ENCODE measurements at places on chromosomes 5 and 9.

- peak; percentile 47 for DNase-seq
Measured at GRCh38 chr5:126857472-126858410, 80.8 kb downstream of the LMNB1 start.

GRCh38 chr9:6552498-6553121 lies 92.9 kb downstream of the GLDC start:
- DNase-seq: no peak

- no peak for DNase-seq
Measured at GRCh38 chr9:129138476-129139232, 27.4 kb downstream of the PTPA start.

GRCh38 chr5:132473668-132474067 lies 16.9 kb downstream of the IRF1 start:
- no peak for DNase-seq

DNA sequence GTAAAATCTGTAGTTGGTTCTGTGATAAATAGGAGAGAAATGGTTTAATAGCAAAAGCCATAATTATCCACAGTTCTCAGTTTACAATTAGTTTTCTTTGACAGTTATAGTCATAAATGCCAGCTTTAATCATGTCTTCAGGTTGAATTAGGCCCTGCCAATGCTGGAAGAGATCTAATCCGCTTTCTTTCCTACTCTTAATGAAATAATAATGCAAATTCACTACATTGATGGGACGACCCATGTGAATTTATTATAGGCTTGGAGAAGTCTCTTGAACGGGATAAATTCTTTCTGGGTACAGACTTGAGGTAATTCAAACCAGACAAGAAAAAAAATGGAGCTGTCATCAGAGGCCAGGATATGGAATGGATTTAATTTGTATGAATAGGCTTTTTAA lies 950.4 kb downstream of the EFNA5 start:
- no peak for DNase-seq

- no peak for DNase-seq
Measured at GRCh38 chr9:110864011-110864410, 174.3 kb downstream of the LPAR1 start.

- DNase-seq: no peak
Measured at GRCh38 chr5:96114736-96115135, 153.1 kb upstream of the ELL2 start.

DNA sequence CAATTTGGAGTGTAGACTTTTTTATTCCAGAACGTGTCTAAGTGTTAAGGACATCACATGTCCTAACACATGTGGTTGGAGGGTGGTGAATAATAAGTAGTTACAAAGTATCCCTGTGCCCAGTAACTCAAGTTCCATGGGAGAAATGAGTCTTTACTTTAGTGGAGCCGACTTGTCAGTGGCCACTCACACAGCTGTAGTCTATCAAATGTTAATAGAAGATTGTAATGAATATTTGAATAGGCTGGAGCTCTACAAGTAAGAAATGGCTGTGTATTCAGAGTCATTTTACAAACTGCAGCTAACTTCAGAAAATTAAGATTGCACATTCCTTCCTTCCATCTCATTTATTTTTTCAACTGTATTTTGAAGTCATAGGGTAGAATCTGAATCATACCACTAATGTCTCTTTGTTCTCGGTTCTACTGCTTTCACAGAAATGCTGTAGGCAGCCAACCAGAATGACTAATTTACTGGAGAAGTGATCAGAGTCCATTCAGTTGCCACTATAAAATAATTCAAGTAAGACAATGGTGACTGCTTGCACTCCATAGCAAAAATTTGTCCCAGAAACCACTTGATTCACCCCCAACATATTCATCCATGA lies 394.8 kb downstream of the NR2F1-AS1 start:
- DNase-seq: no peak

DNA sequence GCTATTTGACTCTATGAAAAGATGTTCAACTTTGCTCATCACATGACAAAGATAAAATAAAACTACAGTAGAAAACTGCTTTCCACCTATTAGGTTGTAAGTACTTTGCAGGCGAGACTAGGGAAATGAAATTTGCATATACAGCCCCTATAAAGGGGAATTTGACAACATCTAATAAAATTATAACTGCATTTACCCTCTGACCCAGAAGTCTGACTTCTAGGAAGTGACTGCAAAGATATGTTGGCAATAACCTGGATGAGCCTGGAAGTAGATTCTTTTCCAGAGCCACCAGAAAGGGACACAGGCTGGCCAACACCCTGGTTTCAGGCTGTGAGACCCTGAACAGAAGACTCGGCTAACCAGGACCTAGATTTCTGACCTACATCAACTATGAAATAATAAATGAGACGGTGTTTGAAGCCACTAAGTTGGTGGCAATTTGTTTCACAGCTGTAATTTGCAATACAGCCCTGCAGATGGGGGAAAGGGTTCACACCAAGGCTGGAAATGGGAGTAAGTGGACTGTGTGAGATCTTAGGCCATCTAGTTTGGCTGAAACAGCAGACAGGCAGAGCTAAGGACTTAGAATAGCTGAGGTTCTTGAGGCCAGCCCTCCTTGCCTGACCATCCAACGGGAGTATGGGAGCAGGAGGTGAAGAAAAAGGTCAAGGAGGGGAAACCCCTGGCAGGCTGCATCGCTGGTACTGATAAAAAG lies 106.6 kb downstream of the SIL1 start:
- no peak for DNase-seq

DNA sequence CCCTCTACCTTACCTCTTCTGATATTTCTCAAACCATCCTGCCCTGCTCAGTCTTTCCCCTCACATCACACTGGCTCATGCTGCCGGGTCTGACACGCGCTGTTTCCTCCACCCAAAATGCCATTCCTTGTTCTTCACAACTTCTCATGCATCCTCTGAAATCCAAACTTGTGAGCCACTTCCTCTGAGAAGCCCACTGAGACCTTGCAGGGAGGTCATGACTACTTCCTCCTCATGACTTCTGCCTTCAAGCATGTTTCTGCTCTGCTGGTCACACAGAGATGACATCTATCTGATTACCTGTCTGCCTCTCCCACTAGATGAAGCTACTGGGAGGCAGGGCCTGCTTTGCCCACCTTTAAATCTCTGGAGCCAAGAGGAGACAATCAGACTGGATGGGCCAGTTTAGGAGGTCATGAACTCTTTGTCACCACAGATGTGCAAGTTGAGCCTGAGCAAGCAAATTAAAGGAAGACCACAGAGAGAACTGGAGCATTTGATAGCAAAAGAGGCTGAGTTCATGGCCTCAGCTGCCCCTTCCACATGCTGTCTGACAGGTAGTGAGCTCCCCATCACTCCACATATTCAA lies 119.8 kb upstream of the TBC1D2 start:
- DNase-seq: peak; percentile 44

DNA sequence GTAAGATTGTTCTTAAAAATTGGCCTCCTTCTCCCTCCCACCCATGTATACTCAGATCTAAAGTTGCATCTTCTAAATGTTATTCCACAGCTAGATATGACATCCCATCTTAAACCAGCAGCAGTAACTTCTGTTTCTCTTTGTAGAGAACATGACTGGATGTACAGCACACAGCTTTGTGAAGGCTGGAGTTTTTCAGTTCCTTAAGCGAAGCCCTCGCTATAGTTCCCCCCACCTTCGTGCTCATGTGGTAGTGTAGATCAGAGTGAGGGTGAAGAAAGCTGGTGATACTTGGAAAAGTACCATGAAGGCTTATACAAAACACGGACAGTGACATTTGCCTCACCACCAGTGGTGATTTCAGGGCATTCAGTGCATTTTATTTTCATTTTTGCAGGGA lies 137.5 kb downstream of the MAT2B start:
- DNase-seq: no peak

- DNase-seq: no peak
Measured at GRCh38 chr9:136137321-136138265, 18.9 kb upstream of the TMEM250 start.

- DNase-seq: no peak
Measured at GRCh38 chr5:79672392-79672791, 17.2 kb upstream of the CMYA5 start.

DNA sequence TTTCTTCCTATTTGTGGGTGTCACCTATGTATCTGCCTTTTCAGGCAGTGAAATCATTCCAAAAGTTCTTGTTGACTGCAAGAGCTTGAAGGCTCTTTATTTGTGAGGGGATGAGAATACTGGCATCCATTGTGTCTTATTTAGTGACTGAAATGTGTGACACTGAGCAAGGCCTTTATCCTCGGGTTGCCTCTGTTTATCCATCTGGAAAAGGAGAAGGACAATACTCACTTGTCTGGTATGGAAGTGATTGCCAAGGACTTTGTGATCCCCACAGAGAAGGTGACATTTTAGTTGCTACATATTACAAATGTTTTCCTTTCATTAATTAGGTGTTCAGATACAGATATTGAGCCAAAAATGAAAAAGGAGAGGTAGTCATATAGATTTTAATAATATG lies 80.2 kb downstream of the ARRDC3 start:
- no peak for DNase-seq

DNA sequence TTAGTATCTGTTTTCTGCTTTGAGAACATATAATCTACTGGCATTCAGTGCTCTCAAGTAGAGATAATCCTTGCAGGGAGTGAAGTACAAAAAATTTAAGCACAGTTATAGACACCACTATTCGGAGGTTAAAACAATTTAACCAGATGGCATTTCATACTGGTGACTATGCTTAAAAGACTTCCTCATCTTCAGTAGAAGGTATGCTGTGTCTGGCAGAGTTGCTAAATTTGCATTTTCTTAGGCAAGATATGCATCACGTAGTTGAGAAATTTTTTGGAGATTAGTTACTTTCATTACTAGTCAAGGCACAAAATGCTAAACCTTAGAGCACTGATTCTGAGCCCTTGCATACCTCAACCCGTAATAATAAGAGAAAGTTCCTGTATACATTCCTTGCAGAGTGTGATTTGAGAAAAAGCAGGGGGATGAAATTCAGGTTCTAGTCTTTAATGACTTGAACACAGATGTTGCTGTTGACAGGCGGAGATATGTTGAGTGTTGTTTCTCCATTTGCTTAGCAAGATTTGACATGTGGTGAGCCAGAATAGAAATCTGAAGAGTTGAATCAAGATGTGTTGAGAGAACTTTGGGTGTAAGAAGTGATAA lies 70.8 kb upstream of the STARD4 start:
- DNase-seq: peak; percentile 85

GRCh38 chr5:10257870-10258269 lies 7.8 kb downstream of the CCT5 start:
- DNase-seq: no peak

DNA sequence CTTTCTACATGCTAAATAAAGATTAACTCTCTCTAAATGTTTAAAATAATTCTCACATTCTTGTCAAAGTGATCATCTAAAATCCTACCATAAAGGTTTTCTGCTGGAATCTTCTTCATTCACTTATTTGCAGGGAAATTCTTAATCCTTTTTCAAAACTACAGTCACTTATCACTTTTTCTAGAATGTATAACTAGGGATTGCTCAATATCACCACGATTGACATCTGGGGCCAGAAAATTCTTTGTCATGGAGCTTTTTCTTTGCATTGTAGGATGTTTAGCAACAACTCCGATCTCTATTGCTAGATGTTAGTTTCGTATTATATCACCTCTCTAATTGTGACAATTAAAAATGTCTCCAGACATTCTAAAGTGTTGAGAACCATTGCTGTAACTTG lies 344.9 kb upstream of the PIK3R1 start:
- no peak for DNase-seq

- no peak for DNase-seq
Measured at GRCh38 chr9:112933696-112934095, 43.0 kb upstream of the SLC46A2 start.

GRCh38 chr9:112012026-112012902 lies 115.7 kb downstream of the UGCG start:
- peak; percentile 83 for DNase-seq

DNA sequence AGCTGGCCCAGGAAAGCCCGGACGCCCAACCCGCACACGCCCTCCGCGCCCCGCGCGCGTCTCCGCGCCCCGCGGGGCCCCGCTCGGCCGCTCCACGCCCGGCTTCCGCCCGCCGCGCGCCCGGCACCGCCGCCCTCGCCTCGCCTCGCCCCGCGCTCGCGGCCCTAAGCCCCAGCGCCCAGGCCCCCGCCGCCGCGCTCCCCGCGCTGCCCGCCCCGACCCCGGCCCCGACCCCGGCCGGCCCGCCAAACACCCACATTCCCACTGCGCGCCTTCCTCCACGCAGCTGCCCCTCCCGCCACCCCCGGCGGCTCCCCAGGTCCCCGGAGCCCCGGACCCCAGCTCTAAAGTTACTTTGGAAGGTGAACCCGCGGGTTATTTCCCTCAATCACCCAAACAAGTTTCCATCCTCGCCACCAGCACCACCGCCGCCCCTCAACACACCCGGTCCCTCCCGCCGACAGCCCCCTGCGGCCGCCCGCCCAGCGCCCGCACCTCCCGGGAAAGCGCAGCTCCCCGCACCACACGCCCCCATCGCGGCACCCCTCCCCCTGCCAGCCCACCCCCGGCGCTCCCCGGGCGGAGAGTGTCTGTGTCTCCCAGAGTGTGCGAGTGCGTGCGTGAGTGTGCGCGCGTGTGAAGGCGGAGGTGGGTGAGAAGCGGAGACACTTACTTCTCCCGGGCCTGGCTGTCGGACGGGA lies 439 bp downstream of the SSBP2 start:
- DNase-seq: no peak

DNA sequence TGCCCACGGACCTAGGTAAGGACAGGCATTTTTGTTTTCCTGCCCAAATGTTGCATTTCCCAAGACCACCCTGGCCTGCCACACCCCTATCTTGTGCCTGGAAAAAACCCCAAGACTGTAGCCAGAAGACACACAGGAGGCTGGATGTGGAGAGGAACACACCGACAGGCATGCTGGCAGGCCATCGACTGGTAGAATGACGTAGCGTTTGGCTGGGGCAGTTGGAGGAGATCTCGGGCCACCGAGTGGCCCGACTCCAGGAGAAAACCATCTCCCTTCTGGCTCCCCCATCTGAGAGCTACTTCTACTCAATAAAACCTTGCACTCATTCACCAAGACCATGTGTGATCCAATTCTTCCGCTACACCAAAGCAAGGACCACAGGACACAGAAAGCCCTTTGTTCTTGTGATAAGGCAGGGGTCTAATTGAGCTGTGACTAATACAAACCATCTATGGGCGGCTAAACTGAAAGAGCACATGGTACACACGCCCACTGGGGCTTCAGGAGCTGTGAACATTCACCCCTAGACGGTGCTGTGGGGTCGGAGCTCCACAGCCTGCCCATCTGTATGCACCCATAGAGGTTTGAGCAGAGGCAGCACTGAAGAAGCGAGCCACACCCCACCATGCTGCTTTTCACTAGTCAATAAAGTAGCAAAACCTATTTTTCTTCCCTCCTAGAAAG lies 38.9 kb upstream of the N4BP3 start:
- no peak for DNase-seq

- no peak for DNase-seq
Measured at GRCh38 chr5:105783811-105784210, 1886.9 kb downstream of the EFNA5 start.

DNA sequence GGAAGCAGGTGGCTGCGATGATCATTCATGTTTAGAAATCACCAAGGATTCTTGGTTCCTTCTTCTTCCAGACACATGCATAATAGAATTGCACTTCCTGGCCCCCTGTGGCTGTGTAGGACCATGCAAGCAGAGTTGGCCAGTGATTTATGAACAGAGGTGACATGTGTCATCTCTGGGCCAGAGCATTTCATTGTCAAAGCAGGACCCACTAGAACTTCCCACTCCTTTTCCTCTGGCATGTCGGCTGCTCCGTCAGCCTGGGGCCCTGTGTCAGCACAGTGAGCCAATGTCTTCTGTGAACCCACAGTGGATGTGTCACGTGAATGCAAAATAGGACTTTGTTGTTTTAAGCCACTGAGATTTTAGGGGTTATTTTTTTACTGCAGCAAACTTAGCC lies 59.2 kb downstream of the HSD17B3 start:
- DNase-seq: no peak
